Thymus (tissue), 14 donors: ENCODE measurements at places on chromosomes 16 and 17. TPM values are rescaled to one million over a fixed set of nuclear protein-coding genes. Genes with fewer than 3 reads are reported as not detected.

Gene OR3A3
- total RNA-seq, result not detected

Gene CCDC144A
- 4.9 TPM for total RNA-seq

Gene ABCC12
- 0.05 TPM for total RNA-seq

Gene RABEP2
- 12.6 TPM for total RNA-seq

Gene CLDN9
- 0.19 TPM for total RNA-seq

Gene CBX2
- total RNA-seq, result 12.8 TPM

DNA sequence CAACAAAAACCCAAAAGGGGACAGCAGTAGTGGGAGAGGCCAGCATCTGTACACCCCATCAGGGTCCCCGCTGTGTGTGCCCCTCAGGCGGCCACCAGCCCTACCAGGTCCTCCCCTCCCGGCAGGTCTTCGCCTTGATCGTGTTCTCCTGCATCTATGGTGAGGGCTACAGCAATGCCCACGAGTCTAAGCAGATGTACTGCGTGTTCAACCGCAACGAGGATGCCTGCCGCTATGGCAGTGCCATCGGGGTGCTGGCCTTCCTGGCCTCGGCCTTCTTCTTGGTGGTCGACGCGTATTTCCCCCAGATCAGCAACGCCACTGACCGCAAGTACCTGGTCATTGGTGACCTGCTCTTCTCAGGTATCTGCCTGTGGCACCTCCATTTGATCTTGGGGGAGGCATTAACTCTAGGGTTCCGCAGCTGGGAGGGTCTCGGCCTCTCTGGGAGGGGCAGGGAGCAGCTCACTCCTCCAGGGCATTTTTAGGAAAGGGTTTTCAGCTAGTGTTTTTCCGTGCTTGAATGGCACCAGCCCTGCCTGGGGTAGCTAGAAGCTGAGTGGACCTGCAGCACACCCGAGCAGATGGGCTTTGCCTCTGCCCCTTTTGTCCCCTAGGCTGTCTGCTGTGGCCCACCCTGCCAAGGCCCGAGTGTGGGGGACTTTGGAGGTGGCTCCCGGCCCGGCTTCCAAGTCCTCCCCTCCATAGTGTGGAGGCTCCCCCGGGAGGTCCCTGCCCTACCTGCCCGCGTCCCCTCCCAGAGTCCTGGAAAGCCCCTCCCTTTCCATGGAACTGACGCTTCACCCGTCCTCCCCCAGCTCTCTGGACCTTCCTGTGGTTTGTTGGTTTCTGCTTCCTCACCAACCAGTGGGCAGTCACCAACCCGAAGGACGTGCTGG lies 2.6 kb downstream of the SYNGR2 start:
- DNase-seq, result no peak
- no peak overlapping the region for H3K4me3 ChIP-seq
- H3K27ac ChIP-seq, result no peak overlapping the region

GRCh38 chr17:78873519-78874340 lies 29.3 kb downstream of the CEP295NL start:
- peaks cover 49% of the 10 kb centered on the region for H3K36me3 ChIP-seq
- H3K27ac ChIP-seq, result peak overlapping the region; percentile 43
- no peaks in the 10 kb centered on the region for H3K27me3 ChIP-seq
- no peak overlapping the region for H3K4me3 ChIP-seq
- peaks cover 55% of the 10 kb centered on the region for H3K4me1 ChIP-seq
- no peak for DNase-seq

DNA sequence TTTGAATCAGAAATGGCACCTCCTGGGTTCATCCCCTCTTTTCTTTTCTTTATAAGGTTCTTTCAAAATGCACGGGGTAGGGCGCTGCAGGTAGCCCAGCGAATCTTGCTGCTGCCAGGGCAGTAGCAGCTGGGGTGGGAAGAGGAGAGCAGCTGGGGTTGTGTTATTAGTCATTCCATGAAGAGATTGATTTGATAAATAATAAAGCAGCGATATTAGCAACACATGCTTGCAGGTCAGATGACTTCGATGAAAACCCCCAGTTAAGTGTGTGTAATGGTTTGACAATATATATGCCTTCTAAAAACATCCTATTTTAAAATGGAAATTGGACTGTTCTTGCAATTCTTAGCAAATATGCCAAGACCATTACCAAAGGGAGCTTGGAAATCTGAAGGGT lies 200.7 kb downstream of the CCDC182 start:
- H3K36me3 ChIP-seq, result peaks cover 3% of the 10 kb centered on the region
- H3K27me3 ChIP-seq, result no peaks in the 10 kb centered on the region
- peaks cover 84% of the 10 kb centered on the region for H3K4me1 ChIP-seq
- DNase-seq, result no peak
- no peak overlapping the region for H3K27ac ChIP-seq

DNA sequence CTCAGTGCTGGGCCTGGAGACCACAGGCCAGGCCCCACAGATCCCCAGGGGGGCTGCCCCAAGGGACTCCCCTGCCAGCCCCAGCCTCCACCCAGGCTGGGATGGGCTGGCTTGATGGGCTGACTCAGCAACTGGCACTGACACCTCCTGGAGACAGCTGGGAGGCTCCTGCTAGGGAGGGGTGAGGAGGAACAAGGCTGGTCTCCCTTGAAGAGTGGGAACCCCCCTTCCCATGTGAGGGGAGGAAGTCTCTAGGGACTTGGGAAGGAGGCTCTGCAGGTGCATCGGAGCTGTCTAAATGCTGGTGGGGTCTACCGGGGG lies 10.4 kb downstream of the NHERF1 start:
- peaks cover 37% of the 10 kb centered on the region for H3K36me3 ChIP-seq
- peaks cover 39% of the 10 kb centered on the region for H3K4me1 ChIP-seq
- H3K27me3 ChIP-seq, result no peaks in the 10 kb centered on the region
- peak overlapping the region; percentile 82 for H3K27ac ChIP-seq

- DNase-seq, result no peak
- no peaks in the 10 kb centered on the region for H3K27me3 ChIP-seq
- H3K27ac ChIP-seq, result no peak overlapping the region
Observed at GRCh38 chr16:81896902-81897301, 114.4 kb downstream of the SDR42E1 start.

GRCh38 chr17:6147042-6147441 lies 76.9 kb downstream of the WSCD1 start:
- H3K27me3 ChIP-seq, result no peaks in the 10 kb centered on the region
- no peak overlapping the region for H3K4me3 ChIP-seq
- no peak overlapping the region for H3K27ac ChIP-seq
- no peak for DNase-seq
- H3K36me3 ChIP-seq, result no peaks in the 10 kb centered on the region
- no peaks in the 10 kb centered on the region for H3K4me1 ChIP-seq

DNA sequence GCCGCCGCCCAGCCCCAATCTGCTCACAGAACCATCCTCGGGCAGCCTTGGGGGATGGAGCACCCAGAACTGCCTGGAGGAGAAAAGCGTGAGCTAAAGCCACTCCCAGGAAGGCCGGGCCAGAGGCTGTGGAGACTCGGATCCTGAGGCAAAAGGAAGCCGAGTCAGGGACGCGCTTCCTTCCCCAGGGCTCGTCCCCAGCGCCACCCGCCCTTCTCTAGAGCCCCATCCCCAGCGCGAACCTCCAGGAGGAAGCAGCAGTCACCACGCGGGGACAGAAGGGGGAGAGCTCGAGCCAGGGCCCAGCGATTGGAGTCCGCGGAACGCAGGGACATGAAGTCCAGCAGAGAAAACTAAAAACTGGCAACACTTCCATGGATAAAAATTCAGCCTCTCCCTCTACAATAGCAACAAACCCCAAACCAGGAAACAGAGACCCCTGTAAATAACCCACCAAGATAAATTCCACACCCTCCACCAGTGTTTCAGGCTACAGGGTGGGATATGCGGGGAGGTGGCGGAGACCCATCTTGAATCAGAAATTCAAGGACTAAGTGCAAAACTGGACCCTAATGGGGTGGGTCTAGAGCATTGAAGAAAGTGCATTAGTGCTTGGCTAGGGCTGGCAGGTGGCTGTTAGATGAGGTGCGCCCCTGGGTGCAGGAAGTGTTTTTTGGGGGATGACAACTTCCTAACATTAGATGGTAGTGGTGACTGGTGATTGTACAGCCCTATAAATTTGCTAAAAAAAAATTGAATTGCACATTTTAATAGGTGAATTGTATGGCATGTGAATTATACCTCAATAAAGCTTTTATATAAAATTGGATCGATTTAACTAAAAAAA lies 116.1 kb upstream of the METRNL start:
- no peak overlapping the region for H3K27ac ChIP-seq
- no peak overlapping the region for H3K4me3 ChIP-seq
- H3K27me3 ChIP-seq, result no peaks in the 10 kb centered on the region
- H3K4me1 ChIP-seq, result no peaks in the 10 kb centered on the region
- DNase-seq, result no peak

GRCh38 chr17:46878055-46878454 lies 26.7 kb downstream of the WNT9B start:
- no peaks in the 10 kb centered on the region for H3K27me3 ChIP-seq
- no peak for DNase-seq
- no peaks in the 10 kb centered on the region for H3K36me3 ChIP-seq
- no peak overlapping the region for H3K4me3 ChIP-seq
- H3K27ac ChIP-seq, result peak overlapping the region; percentile 81
- H3K4me1 ChIP-seq, result peaks cover 11% of the 10 kb centered on the region

DNA sequence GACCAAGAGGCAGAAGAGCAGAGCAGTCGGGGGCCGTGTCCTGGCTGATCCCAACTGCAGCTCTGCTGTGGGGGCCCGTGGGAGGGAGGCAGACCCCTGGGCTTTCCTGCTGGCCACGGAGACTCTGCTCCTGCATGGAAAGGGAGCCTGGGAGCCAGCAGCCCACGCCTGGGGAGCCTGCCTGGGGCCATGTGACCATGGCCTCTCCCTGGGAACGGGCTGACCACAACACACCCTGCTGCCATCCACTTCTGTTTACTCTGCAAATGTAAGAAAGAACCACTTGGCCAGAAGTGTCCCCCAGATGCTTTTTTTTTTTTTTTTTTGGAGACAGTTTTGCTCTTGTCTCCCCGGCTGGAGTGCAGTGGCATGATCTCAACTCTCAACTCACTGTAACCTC lies 2.0 kb upstream of the TEDC2 start:
- H3K36me3 ChIP-seq, result peaks cover 54% of the 10 kb centered on the region
- H3K4me1 ChIP-seq, result peaks cover 15% of the 10 kb centered on the region
- H3K27me3 ChIP-seq, result no peaks in the 10 kb centered on the region
- DNase-seq, result no peak
- no peak overlapping the region for H3K27ac ChIP-seq

DNA sequence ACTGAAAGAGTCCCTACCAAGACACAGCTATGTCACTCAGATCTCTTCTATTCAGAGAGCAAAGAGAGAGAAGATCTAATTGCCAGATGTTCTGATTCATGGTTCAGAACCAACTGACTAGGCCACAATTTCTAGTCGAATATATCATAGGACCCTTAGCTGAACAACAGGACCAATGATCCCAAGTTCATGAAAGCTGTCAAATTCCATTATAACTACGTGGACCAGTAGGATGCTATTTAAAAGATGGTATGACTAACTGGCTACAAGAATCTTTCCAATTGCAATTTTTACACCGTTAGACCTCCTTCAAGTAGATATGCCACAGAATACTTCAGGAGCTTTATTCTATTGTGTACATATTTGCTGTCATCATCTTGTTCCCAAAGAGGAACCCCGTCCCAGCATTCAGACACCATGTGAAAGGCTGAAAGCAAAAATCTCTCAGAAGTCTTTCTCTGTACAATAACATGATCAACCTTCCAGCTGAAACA lies 26.0 kb downstream of the DCUN1D3 start:
- DNase-seq, result peak; percentile 18
- no peaks in the 10 kb centered on the region for H3K36me3 ChIP-seq
- no peaks in the 10 kb centered on the region for H3K27me3 ChIP-seq
- peaks cover 20% of the 10 kb centered on the region for H3K4me1 ChIP-seq

DNA sequence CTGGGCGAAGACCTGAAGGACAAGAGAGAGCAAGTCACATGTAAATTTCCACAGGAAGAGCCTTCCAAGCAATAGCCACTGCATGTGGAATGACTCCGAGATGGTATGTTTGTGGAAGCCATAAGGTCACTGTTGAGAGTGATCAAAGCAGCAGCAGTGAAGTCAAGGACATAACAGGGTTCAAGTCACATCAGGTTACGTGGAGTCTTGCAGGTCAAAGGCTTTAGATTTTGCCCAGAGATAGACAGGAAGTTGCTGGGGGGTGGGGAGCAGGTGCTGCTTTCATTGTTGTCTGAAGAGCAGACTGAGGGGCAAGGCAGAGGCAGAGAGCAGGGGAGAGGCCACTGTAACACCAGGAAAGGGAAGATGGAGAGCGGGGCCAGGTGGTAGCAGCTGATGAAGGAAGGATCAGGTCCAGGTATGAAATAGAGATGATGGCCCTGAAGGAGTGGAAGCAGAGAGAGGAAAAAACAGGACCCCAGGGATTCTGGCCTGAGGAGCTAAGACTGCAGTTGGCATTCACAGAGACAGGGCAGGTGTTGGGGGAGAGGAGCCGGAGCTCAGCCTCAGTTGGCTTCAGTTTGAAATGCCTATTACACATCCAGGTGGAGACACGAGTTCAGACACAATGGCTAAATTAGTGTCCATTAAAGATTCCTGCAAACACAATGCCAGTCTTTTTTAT lies 129.3 kb upstream of the AXIN2 start:
- H3K27me3 ChIP-seq, result no peaks in the 10 kb centered on the region
- no peaks in the 10 kb centered on the region for H3K36me3 ChIP-seq
- peak; percentile 69 for DNase-seq
- H3K4me1 ChIP-seq, result peaks cover 22% of the 10 kb centered on the region
- H3K27ac ChIP-seq, result peak overlapping the region; percentile 33
- no peak overlapping the region for H3K4me3 ChIP-seq

DNA sequence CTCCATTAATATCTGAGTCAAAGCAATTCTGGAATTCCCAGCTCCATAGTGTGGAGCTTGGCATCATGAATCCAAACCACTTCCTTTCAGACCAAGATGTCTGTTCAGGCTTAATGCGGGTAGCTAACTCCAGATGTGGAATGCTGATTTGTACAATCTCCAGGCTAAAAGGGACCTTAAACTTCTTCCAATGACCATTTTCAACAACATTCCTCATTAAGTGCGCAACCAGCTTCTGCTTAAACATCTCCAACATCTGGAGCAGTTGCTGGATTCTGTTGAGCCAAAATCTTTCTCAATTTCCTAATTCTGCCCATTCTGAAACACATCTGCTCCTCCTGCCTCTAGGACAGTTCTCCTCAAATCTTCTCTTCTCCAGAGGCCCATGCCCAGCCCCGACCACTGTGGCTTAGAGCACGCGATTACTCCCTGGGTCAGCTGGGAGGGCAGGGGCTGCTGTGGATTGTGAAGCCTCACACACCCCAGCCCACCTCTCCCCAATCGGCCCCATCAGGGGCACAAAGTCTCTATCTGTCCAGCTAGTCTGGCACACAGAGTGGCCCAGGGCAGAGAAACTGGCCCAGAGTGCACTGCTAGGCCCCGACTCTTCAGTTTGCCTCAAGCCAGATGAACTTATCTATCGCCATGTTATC lies 36.2 kb downstream of the ASPA start:
- no peaks in the 10 kb centered on the region for H3K36me3 ChIP-seq
- H3K27ac ChIP-seq, result no peak overlapping the region
- no peak for DNase-seq
- no peaks in the 10 kb centered on the region for H3K4me1 ChIP-seq

DNA sequence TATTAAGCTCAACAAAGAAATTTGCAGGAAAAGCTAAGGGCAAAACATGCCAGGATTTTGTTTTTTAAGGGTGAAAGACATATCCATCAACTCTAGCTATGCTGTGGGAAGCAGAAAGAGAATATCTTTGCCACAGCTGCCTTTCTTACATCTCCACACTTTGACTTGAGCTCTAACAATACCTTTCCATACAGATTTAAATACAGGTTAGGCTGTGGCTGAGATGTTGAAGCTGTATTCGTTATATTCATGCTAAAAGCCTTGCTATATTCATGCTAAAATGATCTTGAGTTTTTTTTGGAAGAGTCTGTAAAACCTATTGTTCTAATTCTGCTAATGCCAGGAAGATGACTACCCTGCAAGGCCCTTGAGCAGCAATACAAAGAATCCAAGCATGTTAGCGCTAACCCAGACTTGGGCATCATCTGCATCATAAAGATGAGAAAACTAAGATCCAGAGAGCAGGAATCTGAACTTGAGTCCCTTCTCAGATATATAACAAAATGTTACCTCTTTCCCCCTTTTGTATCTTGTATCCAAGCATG lies 204.8 kb upstream of the C17orf78 start:
- DNase-seq, result no peak
- H3K27ac ChIP-seq, result no peak overlapping the region
- no peaks in the 10 kb centered on the region for H3K36me3 ChIP-seq
- H3K4me3 ChIP-seq, result no peak overlapping the region
